ENCODE measurements at places on chromosomes 7 and 10. TPM values are rescaled to one million over a fixed set of nuclear protein-coding genes. Genes with fewer than 3 reads are reported as not detected.
A peak's percentile ranks its signal among the peaks of the same experiment; 100 is the strongest.

MRLN gene
- not detected for total RNA-seq

PON1 gene
- not detected for total RNA-seq

DNA sequence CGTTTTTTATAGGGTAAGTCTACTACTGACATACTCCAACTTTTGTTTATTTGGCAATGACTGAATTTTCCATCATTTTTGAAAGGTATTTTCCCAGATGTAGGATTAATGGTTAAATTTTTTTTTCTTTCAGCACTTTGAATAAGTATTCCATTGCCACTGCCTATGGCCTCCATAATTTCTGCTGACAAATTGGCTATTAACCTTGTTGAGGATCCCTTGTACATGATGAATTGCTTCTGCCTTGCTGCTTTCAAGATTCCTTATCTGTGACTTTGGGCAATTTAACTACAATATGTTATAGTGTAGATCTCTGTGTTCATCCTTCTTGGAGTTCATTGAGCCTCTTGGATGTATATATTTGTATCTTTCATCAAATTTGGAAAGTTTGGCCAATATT lies 21.6 kb upstream of the VWDE start:
- H3K27ac ChIP-seq = no peak overlapping the region
- no peak for DNase-seq
- no peak overlapping the region for H3K4me3 ChIP-seq
- H3K27me3 ChIP-seq = peaks cover 5% of the 10 kb centered on the region
- no peaks in the 10 kb centered on the region for H3K36me3 ChIP-seq
- H3K4me1 ChIP-seq = no peaks in the 10 kb centered on the region

DNA sequence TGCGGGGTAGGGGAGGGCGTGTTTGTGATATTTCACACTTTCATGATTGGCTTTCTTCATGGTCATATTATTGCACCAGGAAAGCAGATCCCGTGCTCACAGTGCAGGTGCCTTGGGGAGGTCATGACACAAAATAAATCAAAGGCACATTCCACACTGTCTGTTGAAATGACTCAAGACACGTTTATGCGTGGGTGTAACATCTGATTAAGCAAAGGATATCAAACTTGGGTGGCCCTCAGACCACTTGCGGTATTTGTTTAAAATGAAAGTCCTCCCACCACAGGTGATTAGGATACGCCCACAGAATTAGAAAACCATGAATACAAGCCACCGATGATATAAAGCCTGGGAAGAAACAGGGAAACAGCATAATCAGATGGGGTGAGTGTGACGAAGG lies 51.1 kb downstream of the SVIL start:
- H3K27ac ChIP-seq = no peak overlapping the region
- H3K4me1 ChIP-seq = no peaks in the 10 kb centered on the region
- no peak for DNase-seq
- H3K36me3 ChIP-seq = no peaks in the 10 kb centered on the region
- no peaks in the 10 kb centered on the region for H3K27me3 ChIP-seq

- no peak overlapping the region for H3K27ac ChIP-seq
- H3K36me3 ChIP-seq = no peaks in the 10 kb centered on the region
- no peaks in the 10 kb centered on the region for H3K27me3 ChIP-seq
- no peak overlapping the region for H3K4me3 ChIP-seq
These were observed 715.4 kb upstream of the NRP1 start for GRCh38 chr10:34049887-34050286.

DNA sequence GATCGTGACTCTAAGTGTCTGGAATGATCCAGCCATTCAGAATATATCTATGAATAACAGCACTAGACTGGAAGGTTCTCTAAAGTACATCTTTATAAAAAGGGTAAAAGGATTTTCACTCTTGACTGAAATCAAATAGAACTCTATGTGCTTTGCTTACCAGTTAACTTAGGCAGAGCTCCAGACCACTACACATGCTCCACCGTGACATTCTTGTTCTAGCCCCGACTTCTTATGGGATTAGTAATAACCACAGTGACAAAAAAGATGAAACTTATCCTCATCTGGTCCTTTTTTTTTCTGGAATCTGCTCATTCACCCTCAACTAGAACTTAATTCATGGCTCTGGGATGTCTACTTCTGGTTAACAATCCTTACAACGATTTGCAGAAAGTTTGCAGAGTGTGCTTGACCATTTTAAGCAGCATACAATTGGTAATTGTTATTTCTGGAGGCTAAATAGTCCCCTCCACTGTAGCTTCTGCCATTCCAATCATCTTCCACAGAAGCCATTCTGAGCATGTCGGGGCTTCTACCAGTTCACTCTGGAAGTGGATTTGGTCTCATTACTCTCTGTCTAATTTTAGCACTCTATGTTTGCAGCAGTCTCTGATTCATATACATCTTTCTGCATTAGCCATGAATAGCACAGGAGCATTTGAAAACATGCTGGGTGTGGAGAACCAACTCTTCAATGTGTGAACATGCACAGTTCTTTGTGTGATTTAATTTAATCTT lies 163.7 kb upstream of the CDC14C start:
- no peaks in the 10 kb centered on the region for H3K27me3 ChIP-seq
- H3K36me3 ChIP-seq = no peaks in the 10 kb centered on the region
- no peak overlapping the region for H3K4me3 ChIP-seq
- no peaks in the 10 kb centered on the region for H3K4me1 ChIP-seq
- no peak for DNase-seq

GRCh38 chr7:118011652-118012051 lies 138.4 kb upstream of the CTTNBP2 start:
- DNase-seq = no peak
- H3K36me3 ChIP-seq = no peaks in the 10 kb centered on the region
- H3K27ac ChIP-seq = no peak overlapping the region
- H3K27me3 ChIP-seq = no peaks in the 10 kb centered on the region
- H3K4me1 ChIP-seq = no peaks in the 10 kb centered on the region

DNA sequence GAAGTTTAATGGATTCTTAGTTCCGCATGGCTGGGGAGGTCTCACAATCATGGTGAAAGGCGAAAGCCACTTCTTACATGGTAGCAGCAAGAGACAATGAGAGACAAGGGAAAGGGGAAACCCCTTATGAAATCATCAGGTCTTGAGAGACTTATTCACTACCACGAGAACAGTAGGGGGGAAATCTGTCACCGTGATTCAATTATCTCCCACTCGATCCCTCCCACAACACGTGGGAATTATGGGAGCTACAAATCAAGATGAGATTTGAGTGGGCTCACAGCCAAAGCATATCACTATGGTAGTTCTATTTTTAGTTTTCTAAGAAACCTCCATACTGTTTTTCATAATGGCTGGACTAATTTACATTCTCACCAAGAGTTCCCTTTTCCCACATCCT lies 36.7 kb downstream of the SPAM1 start:
- no peak overlapping the region for H3K27ac ChIP-seq
- no peaks in the 10 kb centered on the region for H3K4me1 ChIP-seq
- H3K36me3 ChIP-seq = no peaks in the 10 kb centered on the region
- no peaks in the 10 kb centered on the region for H3K27me3 ChIP-seq
- H3K4me3 ChIP-seq = no peak overlapping the region

GRCh38 chr7:155193716-155194115 lies 104.0 kb upstream of the INSIG1 start:
- no peak for DNase-seq
- H3K4me1 ChIP-seq = peaks cover 49% of the 10 kb centered on the region
- no peak overlapping the region for H3K4me3 ChIP-seq
- H3K27me3 ChIP-seq = peaks cover 4% of the 10 kb centered on the region
- peaks cover 30% of the 10 kb centered on the region for H3K36me3 ChIP-seq
- H3K27ac ChIP-seq = peak overlapping the region; percentile 32

- H3K27ac ChIP-seq = no peak overlapping the region
- peaks cover 3% of the 10 kb centered on the region for H3K36me3 ChIP-seq
- no peaks in the 10 kb centered on the region for H3K27me3 ChIP-seq
- H3K4me3 ChIP-seq = no peak overlapping the region
These were observed 32.5 kb downstream of the LANCL2 start for GRCh38 chr7:55397617-55398016.

All from activated CD8-positive, alpha-beta memory T cell treated with anti-CD3 and anti-CD28 coated beads, Interleukin-2, amount 10 ng/mL, durations not matched to agents 7 days and 5 days (primary cell).